ENCODE measurements at places on chromosomes 2 and 18. TPM values are rescaled to one million over a fixed set of nuclear protein-coding genes. Genes with fewer than 3 reads are reported as not detected.

DNA sequence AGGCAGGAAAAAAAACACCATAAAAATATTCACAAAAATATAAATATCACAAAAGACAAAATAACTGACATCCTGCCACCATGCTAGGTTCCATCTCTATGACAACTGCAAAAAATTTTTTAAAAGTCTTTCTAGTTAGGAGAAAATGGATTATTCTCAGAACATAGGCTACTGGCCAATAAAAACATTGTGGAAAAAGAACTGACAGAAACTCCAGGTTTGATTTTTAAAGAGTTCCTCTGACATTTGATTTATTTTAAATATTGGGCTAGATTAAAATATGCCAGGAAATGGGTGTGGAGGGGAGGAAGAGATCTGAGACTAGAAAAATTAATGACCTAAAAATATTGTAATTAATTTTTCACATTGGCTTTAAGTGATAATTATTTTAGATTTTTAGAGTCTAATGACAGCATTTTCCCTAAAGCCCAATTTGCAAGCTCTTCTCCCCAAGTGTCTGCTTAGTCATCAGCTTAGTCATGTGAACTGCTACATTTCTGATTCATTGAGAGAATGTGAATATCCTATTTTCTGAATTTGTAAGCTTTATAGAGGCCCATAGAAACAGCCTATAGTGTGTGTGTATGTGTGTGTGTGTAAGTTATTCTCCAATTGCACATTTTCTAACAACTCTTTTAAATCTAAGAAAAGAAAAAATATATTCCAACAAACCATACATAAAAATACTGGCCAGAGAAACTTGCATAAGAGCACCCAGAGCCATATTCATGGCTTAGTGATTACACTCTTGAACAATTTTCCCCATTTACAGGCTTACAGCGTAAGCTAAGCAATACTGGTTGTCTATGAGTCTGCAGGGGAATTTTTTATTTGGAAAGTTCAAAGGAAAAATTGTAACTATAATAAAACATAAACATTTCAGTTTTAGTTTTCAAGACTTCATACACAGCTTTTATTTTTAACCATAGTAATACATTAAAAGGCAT, 48.4 kb downstream of the TMEFF2 start:
- no peak for DNase-seq

DNA sequence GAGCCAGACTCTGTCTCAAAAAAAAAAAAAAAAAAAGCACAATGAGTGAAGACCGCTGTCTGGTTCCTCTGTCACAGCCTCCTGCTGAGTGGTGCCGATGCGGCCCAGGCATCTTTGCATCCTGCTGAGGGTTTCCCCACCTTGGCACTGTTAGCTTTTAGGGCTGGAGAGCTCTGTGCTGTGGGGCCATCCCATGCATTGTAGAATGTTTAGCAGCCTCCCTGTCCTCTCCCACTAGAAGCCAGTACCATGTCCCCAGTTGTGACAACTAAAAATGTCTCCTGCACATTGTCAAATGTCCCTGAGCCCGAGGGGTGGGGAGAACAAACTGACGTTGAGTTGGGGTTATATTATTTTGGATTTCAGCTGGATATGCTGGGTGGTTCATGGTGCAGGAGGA, 7.9 kb upstream of the COLEC11 start:
- DNase-seq: no peak

GRCh38 chr2:120949957-120950590, 214.4 kb downstream of the GLI2 start:
- no peak for DNase-seq

DNA sequence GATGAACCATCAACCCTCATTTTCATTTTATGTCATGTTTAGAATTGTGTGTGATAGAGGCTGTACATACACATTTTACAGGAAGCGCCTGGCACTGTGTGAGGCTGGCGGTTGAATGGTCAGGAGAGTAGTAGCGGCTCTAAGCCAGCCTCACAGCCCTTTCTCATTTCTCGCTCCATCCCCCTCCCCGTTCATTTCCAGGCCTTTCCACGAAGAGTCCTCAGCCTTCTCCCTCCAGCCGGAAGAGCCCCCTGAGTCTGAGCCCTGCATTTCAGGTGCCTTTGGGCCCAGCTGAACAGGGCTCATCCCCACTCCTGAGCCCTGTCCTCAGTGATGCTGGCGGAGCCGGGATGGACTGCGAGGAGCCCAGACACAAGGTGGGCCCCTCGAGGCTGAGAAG, 51.8 kb downstream of the STK25 start:
- no peak for DNase-seq

GRCh38 chr2:143375384-143375880, 246.2 kb downstream of the ARHGAP15 start:
- no peak for DNase-seq

DNA sequence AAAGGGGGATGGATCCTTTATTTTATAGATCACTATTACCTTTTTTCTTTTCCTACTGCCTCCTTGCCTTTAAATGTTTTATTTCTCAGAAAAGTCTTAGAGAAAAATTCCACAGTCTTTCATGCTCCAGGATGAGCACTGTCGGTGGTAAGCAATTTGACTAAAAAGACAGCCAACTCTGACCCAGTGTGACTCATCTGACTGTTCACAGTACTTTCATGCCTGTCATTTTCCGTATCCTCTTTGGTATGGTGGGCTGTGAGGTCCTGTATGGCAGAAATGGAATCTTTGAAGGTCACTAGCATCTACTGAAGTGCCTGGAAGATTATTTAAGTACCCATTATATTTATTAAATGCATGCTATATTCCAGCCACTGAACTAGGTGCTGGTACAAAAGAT, 2.1 kb upstream of the RFTN2 start:
- DNase-seq: no peak

GRCh38 chr18:45688833-45689232, 35.1 kb upstream of the SLC14A1 start:
- no peak for DNase-seq

Gene GPR45
- not detected for total RNA-seq

Measured in HepG2 (cell line).